ENCODE measurements at places on chromosomes 5 and 9.

DNA sequence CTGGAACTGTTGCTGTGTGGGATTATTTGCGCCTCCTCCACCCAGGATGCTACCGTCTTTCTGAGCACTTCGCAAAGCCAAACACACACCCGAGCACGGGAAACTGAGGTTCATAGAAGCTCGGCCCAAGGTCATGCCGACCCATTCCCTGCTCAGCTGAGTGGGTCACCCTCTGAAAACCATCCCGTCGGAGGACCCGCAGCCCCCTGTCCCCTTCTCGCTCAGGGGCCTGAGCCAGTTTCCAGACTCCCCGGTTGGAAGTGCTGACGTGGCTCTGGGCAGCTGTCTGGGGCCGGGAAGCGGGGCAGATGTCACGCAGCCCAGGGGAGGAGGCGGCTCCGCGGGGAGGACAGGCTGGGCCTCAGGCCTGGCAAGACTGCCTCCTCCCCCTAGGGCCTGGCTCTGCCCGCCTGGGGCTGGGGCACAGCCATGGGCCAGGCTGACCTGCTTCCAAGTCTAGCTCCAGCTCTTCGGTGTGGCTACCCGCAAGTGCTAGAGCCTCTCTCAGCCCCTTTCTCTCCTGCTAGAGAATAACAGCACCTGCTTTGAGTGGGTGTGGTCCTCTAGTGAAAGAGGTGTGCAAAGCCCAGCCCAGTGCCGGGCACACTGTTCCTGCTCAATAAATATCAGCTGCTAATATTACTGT, 9.9 kb upstream of the CXXC5 start:
- DNase-seq, result peak; percentile 85

GRCh38 chr9:136614372-136614922, 48.3 kb upstream of the EGFL7 start:
- no peak for DNase-seq

GRCh38 chr9:38015906-38016305, 53.1 kb downstream of the SHB start:
- no peak for DNase-seq

- DNase-seq, result no peak
Measured at GRCh38 chr5:33969572-33970452, 14.7 kb downstream of the SLC45A2 start.

DNA sequence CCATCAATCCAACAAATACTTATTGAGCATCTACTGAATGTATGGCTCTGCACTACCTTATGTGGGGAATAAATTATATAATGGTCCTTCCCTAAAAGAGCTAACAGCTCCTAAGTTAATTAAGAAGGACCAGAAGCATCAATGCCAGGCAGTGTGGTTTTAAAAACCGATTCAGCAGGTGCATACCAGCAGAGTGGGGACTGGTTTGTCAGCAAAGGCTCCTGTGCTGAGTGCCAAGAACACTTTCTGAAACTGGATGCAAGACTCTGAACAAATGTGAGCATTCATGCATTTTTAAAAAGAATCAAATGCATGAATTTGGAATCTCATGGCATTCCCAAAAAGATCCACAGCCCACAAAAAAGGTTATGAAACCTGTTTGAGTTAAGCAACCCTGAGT, 142.2 kb downstream of the AUH start:
- no peak for DNase-seq

GRCh38 chr9:114552706-114553105, 34.9 kb upstream of the ATP6V1G1 start:
- DNase-seq, result no peak

GRCh38 chr5:90575712-90576111, 17.1 kb downstream of the ADGRV1 start:
- no peak for DNase-seq

- DNase-seq, result peak; percentile 88
Measured at GRCh38 chr5:159451197-159452052, 121.1 kb upstream of the IL12B start.

Measured in Caki2 (cell line).